ENCODE measurements at places on chromosomes 7 and 10.

DNA sequence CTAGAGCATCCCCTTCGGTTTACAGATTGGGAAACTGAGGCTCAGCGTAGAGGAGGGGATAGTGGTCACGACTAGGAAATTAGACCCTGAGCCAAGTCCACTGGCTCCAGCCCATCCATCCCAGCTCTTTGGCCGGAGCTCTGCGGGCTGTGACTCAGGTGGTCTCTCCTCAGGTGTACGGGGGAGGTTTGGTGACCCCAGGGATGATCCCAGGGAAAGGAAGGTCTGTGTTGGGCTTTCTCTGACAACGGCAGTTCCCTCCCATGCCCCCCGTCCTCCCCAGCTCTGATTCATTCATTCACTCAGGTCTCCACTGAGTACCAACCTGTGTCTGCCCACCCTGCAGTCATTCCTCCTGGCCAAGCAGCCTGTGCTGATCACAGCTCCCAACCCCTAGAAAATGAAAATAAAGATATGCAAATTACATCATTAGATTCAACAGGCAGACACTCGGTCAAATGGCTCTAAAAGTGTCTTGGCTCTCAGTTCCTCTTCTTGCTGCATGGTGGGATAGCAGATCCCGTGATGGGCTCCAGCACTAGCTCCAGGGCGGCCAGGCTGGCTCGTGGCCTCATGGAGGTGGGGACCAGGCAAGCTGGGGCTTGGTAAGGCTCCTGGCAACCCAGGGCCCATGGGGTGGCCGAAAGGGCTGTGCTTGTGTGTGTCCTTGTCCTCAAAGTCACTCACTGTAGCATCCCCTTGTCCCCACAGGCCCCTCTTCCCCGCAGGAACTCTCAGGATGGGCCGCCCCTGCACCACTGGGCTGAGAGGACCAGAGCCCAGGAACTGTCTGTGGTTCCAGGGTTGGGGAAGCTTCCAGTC lies 37.8 kb downstream of the CLRN3 start:
- DNase-seq, result no peak

DNA sequence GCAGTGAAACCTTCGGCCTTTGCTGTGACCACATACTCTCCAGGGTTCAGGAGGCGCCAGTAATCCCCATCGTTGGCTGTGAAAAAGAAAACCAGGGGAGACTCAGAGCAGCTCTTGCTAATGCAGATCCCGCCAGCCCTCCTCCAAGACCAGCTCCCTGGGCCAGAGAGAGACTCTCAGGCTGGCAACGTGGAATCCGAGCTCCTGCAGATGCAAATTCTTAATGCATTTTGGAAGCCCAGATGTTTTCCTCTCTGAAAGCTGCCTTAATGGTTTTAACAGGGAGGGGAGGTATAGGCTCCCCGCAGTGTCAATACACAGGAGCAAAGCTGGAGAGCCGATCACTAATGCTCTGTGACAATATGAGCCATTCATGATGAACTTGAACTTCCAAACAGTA lies 80.8 kb downstream of the GPR26 start:
- DNase-seq, result no peak

GRCh38 chr10:21547246-21547645 lies 13.2 kb downstream of the MLLT10 start:
- DNase-seq, result no peak

DNA sequence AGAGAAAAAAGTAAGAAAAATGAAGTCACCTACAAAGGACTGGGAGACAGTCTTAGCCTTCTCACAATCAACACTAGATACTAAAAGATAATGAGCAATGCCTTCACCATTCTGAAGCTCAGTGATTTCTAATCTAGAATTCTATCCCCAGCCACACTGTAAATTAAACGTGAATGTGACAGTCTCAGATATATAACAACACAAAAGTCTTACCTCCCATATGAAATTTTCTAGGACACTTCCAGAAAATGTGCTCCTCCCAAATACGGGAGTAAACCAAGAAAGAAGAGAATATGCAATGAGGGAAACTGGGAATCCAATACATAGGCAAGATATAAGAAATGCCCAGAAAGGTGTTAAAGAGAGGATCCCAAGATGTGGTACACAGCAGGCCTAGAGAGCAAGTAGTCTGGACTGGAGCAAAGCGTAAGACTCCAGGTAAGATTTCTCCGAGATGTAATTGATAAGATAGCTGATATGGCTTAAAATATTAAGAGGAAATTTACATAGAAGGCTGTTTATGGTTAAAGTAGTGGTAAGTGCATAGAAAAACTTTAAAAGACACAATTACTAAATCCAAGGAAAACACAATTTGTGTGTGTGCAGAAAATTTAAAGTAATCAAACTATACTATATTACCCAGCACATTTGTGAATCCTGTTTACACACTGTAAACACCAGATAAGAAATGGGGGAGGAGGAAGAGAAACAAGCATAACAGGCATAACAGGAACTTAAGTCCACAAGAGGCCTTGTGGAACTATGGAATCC lies 44.1 kb downstream of the SGMS1 start:
- DNase-seq, result no peak

GRCh38 chr10:3173171-3173878 lies 743 bp upstream of the PITRM1 start:
- no peak for DNase-seq

DNA sequence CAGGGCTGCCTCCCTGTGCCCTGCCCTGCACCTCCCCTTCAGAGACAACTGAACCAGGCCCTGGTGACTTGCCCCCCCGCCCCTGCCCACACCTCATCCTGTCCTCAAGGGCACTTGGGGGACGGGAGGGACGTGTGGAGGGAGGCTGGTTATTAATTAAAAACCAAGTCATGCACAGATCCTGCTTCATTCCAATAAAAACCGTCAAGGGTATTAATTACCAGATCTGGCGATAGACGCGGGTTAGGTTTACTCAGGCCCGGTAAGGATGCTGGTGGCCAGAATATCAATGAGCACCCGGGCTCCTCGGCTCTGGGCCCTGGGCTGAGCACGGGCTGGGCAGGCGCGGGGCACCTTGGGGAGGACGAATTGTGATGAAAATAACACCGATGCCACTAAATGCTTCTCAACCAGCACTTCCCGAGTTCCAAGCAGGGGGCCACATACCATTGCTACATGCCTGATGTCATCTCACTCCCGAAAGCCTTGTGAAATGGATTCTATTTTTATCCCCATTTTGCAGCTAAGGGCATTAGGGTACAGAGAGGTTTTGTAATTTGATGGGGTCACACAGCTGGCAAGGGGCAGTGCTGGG lies 24.5 kb upstream of the GTF2IRD1 start:
- no peak for DNase-seq

DNA sequence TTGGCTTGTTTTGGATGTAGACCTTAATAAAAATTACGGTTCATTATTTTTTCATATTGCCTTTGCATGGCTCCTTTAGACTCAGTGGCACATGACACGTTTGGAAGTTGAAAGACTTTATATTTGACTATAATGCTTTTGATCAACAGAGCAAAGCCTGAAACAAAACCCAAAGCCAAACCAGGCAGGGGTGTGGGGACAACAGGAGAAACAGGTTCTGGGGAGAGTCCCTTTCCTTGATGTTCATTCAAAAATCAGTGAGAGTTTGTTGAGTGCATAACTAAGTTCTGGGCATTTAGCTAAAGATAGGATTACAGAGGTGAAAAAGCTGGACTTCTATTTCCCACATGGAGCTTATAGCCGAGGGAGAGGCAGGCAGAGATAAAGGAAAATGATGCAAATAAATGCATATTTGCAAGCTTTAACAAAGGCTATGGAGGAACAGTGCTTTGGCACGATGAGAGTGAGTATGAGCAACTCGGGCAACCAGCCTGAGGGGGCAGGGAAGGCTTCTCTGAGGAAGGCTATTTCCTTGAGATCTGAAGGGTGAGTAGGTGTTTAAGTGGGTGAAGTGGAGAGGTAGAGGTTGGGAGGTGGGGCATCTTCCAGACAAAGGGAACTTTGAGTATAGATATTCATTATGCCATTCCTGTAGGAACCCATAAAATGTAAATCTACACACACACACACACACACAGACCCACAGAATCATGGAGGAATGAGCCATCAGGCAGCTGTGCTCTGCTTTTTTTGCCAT lies 34.5 kb upstream of the PDZD8 start:
- DNase-seq, result no peak

DNA sequence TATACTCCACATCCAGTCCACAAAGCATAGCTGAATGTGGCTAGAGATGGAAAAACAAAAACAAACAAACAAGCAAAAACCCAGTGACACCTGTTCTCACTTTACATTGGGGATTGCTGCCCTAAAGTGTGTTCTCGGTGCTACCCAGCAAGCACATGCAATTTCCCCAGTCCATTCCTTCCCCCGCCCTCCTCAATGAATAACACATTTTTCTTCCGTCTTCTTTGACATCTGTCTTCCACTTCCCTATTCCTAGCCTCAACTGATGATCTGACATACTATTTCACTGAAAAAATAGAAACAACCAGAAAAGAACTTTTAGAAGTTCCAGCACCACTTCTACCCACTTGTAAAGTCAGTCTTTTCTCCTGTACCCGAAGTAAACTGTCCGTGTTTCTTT lies 147.1 kb downstream of the MALRD1 start:
- no peak for DNase-seq

DNA sequence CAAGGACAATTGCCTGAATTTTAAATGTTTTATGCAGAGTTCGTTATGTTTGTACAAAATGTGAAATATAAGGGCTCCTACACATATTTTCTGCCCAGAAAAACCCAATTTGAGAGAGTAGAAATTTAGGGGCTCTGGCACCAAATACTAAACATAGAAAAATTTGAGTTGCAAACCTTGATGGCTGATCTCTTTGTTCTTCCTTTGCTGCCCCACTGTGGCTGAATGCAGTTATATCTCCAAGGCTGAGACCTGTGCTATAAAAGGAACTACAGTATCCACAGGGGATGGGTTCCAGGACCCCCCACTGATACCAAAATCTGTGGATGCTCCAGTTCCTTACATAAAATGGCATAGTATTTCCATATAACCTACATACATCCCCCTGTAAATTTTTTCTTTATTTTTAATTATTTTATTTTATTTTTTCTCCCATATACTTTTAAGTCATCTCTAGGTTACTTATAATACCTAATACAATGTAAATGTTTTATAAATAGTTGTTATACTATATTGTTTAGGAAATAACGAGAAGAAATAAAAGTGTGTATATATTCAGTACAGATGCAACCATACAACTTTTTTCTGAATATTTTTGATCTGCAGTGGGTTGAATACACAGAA lies 22.5 kb downstream of the CFAP43 start:
- no peak for DNase-seq

GRCh38 chr7:139582671-139583155 lies 59.2 kb downstream of the CLEC2L start:
- DNase-seq, result no peak

DNA sequence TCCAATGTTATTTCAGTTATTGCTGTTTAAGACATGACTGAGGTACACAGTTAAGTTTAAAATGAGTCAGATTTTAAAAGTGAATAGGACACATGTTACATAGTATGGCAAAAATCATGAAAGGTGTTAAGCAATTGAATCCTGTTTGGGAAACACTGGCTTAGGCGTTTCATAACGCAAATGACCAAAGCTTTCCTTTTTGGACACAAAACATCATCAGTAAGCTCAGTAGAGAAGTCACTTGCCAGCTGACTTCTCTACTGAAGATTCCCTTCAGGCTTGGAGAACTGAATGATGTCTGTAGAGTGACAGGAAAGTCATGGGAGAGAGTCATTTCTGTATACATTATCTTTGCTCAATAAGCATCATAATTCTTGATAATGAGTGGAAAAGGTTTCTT lies 64.4 kb upstream of the RSBN1L start:
- DNase-seq, result no peak

DNA sequence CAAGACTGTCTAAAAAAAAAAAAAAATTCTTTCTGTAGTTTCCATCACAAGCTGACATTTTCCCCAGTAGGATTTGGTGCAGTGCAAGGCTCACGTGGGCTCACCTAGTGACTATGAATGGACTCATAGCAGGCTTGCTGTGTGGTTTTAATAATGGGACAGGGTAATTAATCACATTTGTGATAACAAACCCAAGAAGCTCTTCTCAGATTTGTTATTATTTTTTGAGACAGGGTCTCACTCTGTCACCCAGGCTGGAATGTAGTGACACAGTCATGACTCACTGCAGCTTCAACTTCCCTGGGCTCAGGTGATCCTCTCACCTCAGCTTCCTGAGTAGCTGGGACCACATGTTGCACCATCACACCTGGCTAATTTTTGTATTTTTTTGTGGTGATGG lies 40.0 kb downstream of the NACAD start:
- no peak for DNase-seq

DNA sequence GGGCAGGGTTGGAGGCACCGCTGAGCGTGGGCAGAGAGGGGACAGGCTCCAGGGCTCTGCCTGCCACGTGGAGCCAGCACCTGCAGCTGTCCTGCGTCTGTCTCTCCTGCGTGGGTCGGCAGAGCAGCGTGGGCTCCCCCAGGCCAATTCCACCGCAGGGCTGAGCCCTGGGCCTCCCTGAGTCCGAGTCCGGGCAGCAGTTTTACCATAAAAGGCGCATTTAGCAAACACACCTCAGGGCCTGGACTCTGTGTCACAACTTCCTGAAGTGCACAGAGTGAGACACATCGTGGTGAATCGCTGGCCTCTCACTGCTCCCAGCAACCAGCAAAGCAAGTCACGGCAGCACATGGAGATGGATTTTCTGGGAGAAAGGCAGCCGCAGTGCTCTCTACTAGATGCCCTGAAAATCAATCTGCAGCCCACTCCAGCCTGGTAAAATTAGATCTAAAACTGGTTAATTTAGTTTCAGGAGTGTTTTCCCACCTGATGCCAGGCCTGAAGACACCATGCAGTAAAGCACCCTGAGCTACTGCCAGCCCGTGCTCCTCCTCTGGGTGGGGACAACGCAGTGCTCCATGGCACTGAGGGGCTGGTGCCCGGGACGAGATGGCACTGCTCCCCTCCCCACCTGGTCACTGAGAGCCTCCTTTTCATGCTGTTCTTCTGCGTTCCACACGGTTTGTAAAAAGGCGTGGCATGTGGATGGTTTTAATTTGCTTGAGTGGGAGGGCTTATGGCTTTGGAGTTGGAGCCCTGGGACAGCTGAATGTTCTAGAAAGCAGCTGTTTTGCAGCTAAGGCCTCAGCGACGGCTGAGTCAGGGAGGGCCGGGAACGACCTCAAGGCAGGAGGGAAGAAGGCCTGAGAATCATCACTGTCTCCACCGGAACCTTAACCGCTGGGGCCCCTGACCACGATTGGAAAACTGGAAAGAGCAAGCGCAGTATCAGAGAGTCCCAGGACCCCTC lies 336.9 kb downstream of the ADARB2 start:
- DNase-seq, result no peak

DNA sequence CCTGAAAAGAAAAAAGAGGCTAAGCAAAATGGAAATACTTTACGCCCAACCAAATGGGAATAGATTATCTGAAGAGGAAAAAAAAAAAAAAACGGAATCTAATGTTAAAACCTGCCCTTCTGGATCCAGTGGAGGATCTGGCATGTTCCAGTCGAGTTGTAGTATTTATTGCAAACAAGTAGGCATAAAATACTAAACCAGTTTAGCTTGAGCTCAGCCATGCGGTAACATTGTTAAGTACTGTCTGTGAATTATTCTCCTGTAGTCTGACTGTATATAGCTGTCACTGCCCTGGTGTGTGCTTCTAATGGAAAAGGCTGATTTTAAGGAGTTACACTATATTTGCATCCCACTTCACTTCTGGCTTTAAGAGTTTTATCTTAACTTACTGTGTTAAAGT lies 40.3 kb downstream of the CELF2 start:
- DNase-seq, result no peak

GRCh38 chr7:128904381-128905197 lies 5.9 kb downstream of the KCP start:
- DNase-seq, result no peak

All from activated T-helper 1 cell treated with anti-CD3 and anti-CD28 coated beads, Interleukin-2, amount 50 U/mL, for 16 hours (primary cell).